ENCODE measurements at places on chromosomes 12 and 14. TPM values are rescaled to one million over a fixed set of nuclear protein-coding genes. Genes with fewer than 3 reads are reported as not detected.

EXOC3L4 gene
- total RNA-seq = not detected

PELI2 gene
- total RNA-seq = 3.2 TPM

RND1 gene
- 4.3 TPM for total RNA-seq

GPR68 gene
- 12.7 TPM for total RNA-seq

NPAS3 gene
- not detected for total RNA-seq

CEP170B gene
- 9.4 TPM for total RNA-seq

SERPINA10 gene
- not detected for total RNA-seq

RABGGTA gene
- 67.0 TPM for total RNA-seq
